ENCODE measurements at places on chromosomes 6 and 20.

DNA sequence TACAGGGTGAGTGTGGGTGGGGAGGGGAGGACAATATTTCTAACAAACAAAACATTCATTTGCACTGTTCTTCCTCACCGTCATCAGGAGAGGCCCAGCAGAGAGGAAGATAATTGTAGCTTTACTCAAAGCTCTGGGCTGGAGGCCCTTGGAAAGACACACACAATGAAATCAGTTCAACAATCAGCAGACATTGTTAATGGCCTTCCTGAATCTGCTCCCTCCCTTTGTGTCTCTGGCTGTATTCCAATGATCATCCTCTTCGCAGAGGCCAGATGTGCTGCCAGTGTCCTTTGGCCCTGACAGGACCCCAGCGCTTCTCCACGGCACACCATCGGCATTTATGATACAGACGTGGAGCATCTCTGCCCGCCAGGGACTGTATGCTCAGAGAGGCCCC is 44.6 kb upstream of the LRFN2 start:
- DNase-seq, result no peak

DNA sequence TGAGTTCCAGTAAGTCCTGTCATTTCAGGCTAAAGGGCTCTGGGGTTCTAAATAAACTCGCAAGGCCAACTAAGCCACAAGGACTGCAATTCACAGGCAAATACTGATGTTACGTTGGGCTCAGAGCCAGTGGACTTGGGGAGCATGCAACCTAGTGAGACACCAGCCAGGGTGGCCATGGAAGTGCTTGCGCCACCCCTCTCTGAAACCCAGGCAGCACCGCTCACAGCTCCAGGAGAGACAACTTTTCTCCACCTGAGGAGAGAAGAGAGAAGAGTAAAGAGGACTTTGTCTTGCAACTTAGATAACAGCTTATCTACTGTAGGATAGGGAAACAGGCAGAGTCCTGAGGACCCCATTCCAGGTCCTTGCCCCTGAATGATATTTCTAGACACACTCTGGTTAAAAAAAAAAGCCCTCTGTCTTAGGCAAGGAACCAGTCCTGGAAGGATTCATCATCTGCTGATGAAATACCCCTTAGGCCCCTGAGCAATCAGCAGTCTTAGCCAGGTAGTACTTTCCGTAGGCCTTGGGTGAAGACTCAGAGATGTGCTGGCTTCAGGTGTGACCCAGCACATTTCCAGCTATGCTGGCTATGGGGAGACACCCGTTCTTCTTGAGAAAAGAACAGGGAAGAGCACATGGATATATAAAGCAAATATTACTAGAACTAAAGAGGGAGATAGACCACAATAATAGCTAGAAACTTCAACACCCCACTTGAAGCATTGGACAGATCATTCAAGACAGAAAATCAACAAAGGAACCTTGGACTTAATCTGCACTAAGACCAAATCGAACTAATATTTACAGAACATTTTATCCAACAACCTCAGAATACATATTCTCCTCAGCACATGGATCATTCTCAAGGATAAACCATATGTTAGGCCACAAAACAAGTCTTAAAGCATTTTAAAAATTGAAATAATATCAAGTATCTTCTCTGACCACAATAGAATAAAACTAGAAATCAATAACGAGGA is 31.5 kb upstream of the TBC1D32 start:
- no peak for DNase-seq

- peak; percentile 76 for DNase-seq
Observed at GRCh38 chr6:7440476-7440875, 50.9 kb downstream of the RIOK1 start.

GRCh38 chr6:54415517-54415916 is 107.3 kb downstream of the TINAG start:
- DNase-seq, result peak; percentile 31

DNA sequence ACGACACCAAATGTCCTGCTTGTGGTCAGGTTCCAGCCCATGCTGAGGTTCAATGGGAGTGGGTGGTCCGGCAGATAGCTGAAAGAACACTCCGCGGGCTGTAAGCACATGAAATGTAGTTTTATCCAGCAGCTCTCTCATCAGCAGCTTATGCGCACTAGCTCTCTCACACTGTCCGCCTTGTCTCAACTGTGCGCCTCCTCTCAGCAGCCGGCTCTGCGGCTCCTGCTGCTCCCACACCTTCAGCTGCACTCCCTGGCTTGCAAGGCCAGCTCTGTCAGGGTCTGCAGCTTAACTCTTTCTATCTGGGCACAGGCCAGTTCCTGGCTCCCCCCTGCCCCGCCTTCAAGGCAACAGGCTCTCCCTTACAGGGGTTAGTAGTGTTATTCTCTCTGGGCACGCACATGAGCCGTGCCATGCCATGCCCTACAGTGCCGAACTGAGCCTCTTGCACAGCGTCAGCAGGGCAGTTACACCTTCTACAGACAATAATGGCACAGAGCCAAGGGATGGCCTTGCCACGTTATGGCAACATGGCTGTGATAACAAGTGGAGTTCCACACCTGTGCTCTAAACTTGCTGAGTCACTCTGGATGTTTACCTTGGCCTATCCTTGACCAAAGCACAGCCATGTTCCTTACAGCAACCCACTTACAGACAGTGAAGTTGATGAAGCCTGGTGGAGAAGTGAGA is 84.0 kb upstream of the LRFN2 start:
- DNase-seq, result no peak

DNA sequence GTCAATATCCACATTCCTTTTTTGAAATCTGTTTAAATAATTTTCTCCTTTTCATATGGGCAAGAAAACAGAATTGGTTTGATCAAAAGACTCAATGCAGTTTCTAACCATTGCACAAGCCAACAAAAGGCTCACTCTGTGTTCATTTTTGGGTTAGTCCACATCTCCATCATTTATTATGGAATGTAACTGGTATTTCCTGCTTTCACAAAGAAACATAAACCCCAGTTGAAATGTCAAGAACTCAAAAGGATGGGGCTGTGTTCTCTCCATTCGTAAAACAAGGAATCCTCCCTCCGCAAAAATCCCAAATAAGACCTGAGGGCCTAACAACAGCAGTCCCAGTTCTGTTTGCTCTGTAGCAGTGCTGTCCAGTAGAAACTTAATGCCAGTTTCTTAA is 420.9 kb downstream of the GJA1 start:
- DNase-seq, result peak; percentile 89

DNA sequence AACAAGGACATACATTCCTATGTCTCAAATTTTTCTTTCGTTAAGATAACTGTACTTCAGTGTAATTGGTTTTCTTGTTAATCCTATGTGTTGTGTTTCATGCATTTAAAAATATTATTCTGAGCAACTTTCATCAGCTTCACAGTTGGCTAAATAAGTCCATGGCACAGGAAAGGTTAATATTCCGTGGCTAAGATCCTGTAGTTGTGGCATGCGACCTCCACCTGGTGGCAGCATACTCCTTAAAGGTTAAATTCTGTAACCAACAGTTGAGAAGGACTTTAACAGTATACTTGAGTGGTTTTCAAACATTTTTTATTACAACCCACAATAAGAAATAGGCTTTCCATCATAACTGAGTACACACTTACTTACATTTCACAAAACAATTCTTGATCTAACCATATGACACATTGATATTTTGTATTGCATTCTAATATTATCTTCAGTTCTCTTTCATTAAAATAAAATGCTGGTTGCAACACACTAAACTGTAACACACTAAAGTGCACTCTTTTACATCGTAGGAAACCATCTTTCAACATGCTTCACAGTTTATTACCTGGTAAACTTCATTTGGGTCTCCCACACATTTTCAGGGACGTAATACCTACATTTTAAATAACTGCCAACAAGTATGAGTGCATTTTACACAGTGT is 118.3 kb downstream of the SLX4IP start:
- DNase-seq, result peak; percentile 83

DNA sequence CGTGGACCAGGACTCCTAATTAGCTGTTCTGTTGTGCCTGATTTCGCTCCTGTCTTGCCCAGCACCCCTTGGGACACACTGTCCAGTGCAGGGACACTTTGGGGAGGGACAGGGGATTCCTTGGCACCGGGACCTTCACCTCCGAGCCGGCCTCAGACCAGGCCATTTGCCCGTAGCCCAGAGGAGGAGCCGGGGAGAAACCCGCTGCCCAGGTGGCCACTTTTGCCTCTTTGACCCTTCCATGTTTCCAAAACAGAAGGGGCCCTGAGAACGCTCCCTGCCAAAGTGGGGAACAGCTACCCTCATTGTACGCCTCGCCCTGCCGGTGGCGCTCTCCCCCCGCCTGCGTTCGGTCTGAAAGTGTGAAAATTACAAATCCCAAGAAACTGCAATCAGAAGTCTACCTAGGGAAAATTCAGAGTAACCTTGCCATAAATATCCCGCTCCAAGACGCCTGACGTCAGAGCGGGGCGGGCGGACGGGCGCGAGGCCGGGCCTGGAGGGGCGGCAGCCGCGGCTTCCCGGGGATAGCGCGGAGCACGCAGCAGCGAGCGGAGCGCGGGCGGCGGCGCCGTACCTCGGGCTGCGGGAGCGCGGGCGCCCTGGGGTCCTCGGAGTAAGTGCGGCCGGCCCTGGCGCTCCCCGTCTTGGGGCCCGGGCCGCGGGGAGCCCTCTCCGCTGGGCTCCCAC is at the start of gene DAAM2:
TSS of gene DAAM2 (plus strand) at position 527 of the 690 bp plus-strand sequence. CDS start 63,927 bp downstream, outside the sequence.
- DNase-seq, result peak; percentile 72
